ENCODE measurements at places on chromosomes 1 and 21.

GRCh38 chr1:82893712-82894470 lies 1093.2 kb downstream of the ADGRL2 start:
- DNase-seq = no peak

DNA sequence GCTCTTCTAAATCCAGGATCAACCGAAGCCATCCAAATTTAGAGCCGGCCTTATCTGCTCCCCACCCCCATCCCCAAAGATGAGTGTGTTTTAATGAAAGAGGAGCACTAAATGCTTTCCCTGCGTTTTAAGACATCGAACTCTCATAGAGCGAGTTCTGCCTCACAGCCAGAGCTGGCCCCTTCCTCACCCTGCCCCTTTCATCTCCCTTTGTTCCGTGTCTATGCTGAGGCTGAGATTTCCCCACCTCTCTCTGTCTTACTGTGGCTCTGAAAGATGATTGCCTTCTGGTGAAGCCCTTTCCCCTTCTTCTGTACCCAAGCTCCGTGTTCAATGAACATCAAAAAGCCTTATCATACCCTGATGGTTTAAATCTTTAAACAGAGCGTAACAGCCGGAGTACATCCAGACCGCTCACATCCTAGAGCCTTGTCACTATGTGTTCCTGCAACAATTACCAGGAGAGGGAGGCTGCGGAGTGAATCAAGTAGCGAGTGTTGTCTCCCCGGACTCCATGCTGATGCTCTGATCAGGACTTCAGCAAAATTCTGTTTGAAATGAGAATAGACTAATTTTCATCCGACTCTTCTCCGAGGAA lies 110.1 kb downstream of the ZNF326 start:
- DNase-seq = no peak

- DNase-seq = no peak
These were observed 359.0 kb downstream of the ST6GALNAC3 start for GRCh38 chr1:76433526-76433925.

DNA sequence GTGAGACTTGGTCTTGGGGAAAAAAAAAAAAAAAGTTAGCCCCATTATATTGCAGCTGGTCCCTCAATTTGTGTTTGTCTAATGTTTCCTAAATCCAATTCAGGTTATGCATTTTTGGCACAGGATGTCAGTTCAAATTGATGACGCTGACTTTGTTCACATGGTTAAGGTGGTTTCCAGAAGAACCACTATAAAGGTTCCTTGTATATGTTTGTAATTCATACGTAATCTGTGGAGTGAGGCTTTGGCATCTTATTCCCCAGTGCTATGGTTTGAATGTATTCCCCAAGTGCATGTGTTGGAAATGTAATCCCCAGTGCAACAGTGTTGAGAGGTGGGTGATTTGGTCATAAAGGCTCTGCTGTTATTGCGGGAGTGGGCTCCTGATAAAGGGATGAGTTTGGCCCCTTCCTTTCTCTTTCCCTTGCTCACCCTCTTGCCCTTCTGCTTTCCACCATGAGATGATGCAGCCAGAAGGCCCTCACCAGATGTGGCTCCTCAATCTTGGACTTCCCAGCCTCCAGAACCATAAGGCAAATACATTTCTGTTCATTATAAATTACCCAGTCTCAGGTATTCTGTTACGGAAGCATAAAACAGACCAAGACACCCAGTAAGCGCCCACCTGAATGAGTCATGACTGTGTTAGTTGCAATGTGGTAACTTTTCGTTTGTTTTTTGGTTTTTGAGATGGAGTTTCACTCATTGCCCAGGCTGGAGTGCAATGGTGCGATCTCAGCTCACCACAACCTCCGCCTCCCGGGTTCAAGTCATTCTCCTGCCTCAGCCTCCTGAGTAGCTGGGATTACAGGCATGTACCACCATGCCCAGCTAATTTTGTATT lies 19.5 kb upstream of the HLCS start:
- no peak for DNase-seq

DNA sequence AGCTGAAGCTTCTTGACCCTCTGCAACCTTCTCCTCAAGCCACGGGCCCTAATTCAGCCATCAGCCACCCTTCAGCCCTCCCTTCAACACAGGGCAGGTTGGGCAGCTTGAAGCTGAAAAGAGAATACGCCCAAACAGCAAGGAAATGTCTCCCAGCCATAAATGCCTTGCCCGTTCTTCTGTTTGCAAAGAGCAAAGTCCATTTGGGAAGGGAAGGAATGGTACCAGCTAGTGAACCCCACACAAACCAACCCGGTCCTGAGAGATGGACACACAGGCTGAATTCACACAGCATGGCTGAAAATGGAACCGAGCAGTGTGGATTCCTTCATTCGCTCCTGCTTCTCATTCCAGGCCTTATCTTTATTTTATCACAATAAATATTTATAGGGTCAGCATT lies 11.5 kb downstream of the PLEKHA6 start:
- no peak for DNase-seq

DNA sequence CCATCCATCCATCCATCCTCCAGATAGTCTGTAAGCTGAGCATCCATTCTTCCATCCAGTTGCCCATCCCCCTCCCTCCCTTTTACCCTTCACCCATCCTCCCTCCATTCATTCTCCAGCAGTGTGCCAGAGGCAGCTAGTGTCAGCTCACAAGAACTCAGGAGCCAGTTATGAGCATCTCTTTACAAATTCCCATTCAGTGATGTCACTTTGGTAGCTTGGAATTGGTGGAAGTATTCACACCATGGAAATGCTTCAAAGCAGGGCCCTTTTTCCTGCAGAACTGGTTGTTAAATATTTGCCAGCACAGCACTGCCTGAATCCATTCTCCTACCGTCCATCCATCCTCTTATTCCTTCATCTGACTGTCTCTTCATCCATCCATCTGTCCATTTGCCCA lies 72.5 kb downstream of the ARHGEF10L start:
- peak; percentile 59 for DNase-seq

- DNase-seq = no peak
These were observed 272.9 kb downstream of the GPR52 start for GRCh38 chr1:174720618-174721017.

DNA sequence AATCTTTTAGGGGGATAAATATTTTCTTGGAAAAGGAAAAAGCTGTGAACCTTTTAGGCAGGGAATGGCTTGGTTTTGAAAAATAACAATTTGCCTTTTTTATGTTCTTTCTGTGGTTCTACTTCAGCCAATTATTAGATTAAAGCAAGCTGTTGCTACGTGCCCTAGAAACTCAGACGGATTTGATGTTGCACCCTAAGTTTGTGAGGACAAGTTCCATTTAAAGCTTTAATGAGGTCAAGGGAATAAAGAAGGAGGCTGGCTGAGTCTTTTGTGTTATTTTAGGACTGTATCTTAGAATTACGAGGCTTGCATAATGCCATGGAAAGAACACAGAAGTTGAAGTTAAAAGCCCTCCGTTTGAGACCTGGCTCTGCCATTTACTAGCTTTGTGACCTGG lies 216.9 kb downstream of the NUF2 start:
- DNase-seq = no peak

GRCh38 chr1:211566431-211567025 lies 12.4 kb downstream of the SLC30A1 start:
- no peak for DNase-seq

DNA sequence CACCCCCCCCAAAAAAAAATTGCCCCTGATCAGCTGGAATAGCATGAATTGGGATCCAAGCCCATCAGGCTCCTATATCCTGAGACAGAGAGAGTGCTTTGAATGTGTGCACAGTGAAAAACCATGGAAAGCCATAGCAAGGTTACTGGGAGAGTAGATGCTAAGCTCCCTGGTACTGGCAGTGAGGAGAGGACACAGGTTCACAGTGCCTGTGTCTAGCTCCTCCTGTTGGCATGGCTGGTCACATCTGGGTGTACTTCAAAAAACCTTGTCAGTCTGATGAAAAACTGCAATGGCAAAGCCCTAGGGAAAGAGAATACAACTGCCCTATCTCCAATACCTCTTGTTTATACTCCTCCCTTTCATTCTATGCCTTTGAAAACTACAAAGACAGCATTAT lies 12.9 kb downstream of the COPA start:
- no peak for DNase-seq

GRCh38 chr1:151510614-151510956 lies 602 bp upstream of the CGN start:
- no peak for DNase-seq

DNA sequence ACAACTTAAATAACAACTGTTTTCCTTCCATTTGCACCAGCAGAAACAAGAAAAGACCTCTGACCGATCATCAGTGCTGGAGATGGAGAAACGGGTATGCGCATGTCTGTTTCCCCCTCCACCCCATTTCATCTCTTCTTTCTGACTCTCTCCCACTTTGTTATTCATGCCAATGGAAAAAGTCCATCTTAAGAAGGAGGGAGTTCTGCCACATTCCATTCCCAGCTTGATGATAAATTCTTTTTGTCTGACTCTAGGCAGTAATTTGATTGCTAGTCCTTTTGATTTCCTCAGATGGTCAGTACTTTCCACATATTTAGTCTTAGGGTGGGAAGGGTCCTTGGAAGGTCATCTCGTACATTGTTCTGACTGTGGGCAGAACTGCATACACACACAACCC lies 142.5 kb downstream of the SYT2 start:
- no peak for DNase-seq

DNA sequence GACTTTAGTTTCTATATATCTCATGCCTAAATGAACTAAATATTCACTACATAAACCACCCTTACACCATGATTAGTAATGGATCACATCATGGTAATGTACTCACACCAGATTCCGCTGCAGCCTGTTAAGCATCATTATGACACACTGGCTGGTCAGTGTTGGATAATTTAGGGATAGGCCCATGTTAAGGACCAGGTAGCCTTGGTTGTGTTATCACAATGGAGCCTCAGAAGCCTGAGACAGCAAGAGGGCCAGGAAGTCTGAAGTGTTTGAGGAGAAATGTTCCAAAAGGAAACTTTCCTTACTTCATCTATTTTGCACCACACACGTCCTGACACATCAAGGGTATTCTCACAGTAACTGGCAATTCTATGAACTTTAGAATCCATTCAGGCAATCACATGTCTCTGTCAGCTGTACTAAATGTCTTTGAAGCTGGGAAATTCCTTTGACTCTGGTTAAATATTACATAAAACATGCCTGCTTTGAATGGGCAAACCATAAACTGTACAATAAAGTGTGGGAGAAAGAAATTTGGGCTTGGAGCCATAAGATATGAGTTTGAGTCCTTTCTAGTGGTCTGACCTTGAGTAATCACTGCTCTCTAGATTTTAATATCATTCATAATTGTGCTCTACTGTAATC lies 105.3 kb upstream of the DPT start:
- no peak for DNase-seq

- DNase-seq = no peak
These were observed 32.1 kb downstream of the NKAIN1 start for GRCh38 chr1:31207569-31207968.

- no peak for DNase-seq
These were observed 69.6 kb upstream of the COL24A1 start for GRCh38 chr1:86226204-86226603.

DNA sequence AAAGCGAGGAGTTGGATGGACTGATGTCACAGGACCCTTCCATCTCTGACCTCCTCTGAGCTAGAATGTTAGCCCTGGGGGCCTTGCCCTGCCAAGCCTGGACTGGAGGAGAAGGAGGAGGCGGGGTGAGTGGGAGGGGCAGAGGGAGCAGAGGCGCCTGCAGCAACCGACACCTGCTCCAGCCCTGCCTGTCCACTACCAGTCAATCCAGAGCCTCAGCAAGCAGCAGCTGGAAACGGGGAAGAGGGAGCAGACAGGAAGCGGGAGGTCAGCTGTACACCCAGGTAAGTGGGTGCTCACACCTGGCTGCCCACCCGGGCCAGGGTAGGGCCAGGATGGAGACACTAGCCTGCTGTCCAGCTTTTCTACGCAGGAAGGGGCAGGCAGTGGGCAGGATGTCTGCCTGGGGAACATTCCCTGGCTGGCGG lies at the start of gene IGFN1:
IGFN1 (plus strand) TSS at position 201 of the 428 bp plus-strand sequence. CDS start 2,470 bp downstream, outside the sequence.
- no peak for DNase-seq

DNA sequence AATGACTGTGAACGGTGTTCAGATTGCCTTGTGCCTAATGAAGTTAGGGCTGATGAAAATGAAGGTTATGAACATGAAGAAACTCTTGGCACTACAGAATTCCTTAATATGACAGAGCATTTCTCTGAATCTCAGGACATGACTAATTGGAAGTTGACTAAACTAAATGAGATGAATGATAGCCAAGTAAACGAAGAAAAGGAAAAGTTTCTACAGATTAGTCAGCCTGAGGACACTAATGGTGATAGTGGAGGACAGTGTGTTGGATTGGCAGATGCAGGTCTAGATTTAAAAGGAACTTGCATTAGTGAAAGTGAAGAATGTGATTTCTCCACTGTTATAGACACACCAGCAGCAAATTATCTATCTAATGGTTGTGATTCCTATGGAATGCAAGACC lies 96.6 kb downstream of the ZFYVE9 start:
- DNase-seq = peak; percentile 21

DNA sequence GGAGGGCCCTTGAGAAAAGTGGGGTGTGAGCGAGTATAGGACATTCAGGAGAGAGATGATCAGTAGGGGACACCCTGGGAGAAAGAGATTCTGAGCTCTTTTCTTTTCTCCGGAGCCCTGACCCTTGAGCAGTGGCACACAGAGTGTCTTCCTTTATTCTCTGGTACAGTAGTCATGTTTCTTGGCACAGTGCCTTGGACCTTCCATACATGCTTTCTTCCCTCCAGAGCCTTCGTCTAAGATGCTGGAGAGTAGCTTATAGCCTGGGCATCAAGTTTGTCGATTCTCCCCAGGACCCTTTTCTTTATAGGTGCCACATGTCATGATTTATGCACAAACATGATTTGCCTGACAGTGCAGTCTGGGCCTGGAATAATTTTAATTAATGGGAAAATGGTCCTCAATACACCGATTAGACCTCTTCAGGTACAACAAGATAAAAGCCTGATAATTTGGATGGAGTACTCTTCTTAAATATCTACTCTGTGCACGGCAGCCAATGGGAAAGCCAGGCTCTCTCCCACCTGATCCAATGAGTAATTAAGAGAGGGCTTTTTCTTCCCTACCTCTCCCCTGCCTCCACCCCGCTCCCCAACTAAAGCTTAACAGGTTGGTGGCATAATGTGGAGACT lies at the start of gene TBX19:
TBX19 (plus strand) TSS at position 582 of the 632 bp plus-strand sequence. CDS start 214 bp downstream, outside the sequence.
- no peak for DNase-seq

DNA sequence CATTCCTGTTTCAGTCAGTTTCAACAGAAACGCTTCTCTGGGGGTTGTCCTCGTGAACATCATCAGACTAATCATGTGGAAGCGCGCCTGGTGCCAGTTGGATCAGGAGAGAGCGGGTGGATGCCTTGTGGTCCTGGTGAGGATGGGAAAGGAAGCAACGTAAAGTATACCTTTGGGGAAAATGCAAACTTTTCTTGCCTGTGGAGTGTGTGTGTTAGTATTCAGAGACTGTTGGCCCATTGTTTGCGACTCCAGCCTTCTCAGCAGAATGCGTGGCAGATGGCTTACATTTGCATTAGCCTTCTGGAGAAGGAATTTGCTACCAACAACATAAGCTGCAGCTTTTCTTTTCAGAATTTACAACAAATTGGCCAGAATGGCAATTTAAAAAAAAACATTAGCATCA lies 173.9 kb downstream of the RWDD3 start:
- no peak for DNase-seq

- no peak for DNase-seq
These were observed 20.5 kb downstream of the ADSS2 start for GRCh38 chr1:244431166-244431565.

Data from AG04449 (cell line).